Stimulated activated CD8-positive, alpha-beta memory T cell treated with anti-CD3 and anti-CD28 coated beads, Interleukin-7, amount 100 ng/mL, for 1 hour (primary cell): ENCODE measurements at places on chromosomes 3 and 15.

DNA sequence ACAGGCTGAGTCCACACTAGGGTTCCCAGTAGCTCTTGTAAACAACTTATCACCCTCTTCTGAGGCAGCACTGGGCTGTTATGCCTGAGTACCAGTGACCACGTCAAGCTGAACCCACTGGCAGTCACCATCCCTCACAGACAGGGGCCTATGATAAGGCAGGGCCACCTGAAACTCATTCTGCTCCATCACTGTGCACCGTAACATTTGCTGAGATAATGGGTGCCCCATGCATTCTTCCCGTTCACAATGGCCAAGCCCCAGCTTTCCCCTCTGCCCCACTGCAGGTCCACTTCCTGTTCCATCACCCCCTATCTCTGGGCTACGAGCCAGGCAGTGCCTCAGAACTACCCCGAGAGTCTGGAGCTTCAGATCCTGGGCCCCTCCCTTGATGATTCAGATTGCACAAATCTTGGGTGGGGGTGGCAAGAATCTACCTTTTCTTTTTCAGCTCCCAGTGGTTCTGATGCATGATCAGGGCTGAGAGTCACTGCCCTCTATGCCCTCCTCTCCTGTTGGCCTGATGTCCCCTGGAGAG lies 158.0 kb downstream of the RAB11A start:
- no peak for DNase-seq

DNA sequence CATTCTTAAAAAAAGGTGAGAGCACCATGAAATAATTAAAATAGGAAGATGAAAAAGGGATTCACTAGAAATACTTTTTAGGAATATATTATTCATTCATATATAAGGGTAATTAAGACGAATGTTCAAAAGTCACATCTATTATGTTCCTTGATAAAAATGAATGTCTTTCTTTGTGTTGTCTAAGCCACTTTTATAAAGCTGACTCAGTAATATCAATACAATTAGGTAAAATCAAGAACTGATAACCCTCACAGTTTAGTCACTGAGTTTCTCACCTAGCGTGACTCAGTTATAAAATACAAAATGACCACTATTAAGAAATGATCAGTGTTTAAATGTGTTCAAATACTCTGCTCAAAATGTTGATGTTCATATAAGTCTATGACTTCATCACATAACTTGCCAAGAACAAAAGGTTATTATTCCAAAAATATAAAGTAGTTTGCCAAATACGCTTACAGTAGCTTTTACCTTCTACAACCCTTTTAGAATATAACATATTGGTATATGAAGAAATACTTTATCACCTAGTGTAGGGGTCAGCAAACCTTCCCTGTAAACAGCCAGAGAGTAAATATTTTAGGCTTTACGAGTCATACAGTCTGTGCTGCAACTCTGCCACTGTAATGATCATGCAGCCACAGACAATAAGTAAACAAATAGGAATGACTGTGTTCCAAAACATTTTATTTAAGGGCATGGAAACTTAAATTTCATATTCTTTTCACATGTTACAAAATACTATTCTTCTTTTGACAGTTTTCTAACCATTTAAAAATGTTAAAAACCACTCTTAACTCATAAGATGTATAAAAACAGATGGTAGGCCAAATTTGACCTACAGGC lies 369.8 kb downstream of the TBC1D5 start:
- no peak for DNase-seq

GRCh38 chr3:69628951-69629350 lies 110.3 kb upstream of the MITF start:
- no peak for DNase-seq

DNA sequence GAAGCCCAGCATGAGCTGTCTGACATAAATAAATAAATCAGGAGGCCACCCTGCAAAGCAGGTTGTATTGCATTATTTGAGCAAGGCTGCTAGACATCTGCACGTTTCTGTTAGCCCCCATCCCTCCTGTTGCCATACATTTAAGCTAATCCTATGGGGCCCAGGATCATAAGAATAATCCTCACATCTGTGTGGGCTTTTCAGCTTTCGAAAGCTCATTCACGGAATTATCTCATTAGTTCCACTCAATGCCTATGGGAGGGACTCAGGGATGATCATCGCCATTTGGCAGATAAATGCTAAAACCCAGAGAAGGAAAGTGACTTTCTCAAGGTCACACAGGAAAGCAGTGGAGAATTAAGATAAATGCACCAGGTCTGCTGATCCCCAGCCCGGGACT lies 123.4 kb downstream of the TLE3 start:
- no peak for DNase-seq

DNA sequence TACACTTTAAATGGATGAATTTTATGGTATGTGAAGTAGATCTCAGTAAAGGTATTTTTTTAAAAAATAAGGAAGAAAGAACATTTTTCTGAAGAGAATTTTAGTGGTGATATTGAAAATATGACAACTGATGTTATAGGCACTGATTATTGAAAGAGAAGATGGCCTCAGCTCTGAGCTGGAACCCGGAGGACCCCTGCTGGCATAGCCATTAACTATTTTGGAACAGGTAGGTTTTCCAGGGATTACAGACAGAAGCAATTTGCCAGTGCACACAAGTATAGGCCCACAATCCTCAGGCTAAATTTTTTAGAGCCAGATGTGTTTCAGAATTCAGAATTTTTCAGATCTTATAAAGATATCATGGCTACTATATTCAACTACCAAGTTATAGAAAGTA lies 315.9 kb upstream of the GPR149 start:
- no peak for DNase-seq

DNA sequence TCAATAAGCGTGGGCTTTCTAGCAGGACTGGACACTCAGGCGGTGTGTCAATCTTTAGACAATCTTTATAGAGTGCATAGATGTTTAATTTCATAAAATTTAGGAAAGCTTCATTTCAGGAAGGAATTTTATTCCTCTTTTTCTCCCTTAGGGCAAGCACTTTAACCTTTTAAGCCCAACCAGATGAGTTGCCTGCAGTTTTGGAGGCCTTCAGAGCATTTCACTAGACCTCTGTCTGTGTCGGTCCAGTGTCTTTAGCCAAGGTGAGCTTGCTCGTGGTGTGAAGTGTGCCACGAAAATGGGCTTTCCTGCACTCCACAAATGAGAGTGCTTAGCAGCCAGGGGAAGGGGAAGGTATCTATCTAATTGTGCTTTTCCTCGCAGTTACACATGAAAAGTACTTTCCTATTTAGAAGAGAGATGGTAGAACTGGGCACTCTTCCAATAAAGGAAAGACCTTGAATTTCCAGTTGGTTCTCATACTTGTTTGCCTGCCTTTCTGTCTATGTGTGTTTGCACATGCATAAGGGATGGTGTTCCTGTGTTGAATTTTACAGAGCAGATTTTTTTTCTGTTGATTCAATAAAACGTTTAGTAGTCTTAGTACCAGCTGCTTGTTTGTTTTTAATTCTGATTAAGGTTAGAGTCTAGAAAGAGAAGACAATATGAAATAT lies 53.6 kb downstream of the FEZF2 start:
- DNase-seq = no peak

DNA sequence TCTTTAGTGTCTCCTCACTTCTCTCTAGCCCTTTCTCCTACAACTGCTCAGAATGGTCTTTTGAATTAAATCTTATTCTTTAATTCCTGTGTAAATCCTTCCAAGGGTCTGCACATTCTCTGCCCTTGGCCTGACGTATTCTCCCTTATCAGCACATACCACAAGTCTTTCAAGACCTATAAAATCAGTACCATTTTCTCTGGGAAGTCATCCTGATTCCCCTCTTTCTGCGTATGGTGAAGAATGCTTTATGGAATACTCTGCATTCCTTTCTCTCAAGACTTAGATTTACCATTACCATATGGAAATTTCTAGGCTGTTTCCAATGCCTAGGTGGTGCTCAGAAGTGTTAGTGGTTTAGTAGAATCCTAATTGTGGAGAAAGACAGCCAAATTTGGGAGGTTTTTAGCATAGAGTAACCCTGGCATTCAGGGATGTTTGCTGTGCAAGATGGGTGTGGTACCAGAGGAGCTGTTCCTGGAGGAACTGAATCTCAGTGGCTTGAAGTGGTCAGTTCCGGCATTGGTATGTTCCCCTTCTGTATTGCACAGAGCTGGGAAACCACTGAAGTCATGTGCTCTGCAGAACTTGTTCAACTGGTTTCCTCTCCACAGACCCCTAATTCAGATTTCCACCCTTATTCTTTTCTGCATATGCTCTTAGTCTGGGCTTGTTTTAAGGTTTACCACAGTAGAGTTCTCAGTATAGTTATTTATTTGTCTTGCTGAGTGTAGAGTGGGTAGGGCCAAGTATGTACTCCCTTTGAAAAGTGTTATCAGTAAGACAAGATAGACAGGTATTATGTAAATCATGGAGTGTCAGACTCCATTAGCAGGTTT lies 24.5 kb downstream of the IQGAP1 start:
- DNase-seq = no peak

DNA sequence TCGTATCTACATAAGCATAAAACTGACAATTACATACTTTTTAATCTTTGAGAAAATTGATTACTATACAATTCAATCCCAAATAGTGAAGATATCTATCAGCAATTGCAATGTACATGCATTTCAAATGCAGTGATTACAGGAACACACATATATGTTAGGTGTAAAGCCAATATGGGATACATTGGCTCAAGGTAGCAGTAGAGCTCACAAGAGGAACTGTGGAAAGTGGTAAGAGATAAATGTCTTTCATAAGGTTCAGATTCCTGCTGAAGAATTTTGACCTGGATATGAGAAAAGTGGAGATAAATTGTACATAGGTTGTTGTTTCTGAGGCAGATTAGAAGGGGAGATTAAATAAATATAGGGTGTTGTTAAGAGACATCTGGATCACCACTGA lies 1280.5 kb downstream of the OTOL1 start:
- no peak for DNase-seq

- DNase-seq = no peak
These were observed 29.2 kb downstream of the PXK start for GRCh38 chr3:58361866-58362265.

- DNase-seq = no peak
These were observed 465.6 kb upstream of the TPRG1 start for GRCh38 chr3:188706176-188706575.

GRCh38 chr15:47750030-47750739 lies 32.9 kb downstream of the SEMA6D start:
- no peak for DNase-seq

GRCh38 chr3:150480877-150481276 lies 65.4 kb downstream of the SERP1 start:
- DNase-seq = no peak

GRCh38 chr3:143514109-143514508 lies 334.2 kb downstream of the SLC9A9 start:
- DNase-seq = no peak

GRCh38 chr3:26967501-26967900 lies 344.9 kb downstream of the LRRC3B start:
- no peak for DNase-seq

GRCh38 chr3:42600958-42601675 lies 631 bp downstream of the NKTR start:
- DNase-seq = peak; percentile 29

DNA sequence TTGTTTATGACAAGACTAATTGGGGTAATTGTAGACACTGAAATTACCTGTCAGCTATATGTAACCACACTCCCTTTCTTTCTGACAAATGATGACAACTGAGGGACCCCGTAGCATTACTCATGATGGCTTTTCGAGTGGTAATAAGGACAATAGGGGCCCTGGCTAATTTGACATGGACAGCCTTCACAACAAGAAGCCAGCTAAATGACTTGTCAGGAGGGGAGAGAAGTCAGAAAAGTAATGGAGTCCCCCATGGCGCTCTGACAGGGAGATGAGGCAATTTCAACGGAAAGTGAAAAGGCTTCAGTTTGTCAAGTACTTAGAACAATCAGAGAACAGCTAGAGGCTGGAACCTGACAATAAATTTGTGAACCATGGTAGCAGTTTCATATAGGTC lies 177.3 kb downstream of the CDIN1 start:
- no peak for DNase-seq
